SK-N-DZ (cell line): ENCODE measurements at places on chromosomes 7 and 10.

- DNase-seq, result no peak
These were observed 243.5 kb upstream of the ZNF32 start for GRCh38 chr10:43892062-43892770.

DNA sequence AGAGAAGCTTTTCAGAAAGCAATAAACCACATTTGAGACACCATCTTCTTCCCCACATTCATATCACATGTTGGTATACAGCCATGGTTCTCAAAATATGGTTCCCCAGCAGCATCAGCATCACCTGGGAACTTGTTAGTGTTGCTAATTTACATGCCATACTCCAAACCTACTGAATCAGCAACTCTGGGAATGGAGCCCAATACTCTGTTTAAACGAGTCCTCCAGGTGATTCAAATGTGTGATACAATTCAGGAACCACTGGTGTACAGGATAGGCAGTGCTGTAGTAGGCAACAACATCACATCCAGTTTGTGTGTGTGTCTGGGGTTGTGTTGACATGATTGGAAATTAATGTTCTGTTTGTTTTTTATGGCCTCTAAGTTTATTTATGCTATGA, 47.7 kb downstream of the ZNF277 start:
- DNase-seq, result no peak

- no peak for DNase-seq
These were observed 73.6 kb downstream of the OTUD1 start for GRCh38 chr10:23512355-23513058.

DNA sequence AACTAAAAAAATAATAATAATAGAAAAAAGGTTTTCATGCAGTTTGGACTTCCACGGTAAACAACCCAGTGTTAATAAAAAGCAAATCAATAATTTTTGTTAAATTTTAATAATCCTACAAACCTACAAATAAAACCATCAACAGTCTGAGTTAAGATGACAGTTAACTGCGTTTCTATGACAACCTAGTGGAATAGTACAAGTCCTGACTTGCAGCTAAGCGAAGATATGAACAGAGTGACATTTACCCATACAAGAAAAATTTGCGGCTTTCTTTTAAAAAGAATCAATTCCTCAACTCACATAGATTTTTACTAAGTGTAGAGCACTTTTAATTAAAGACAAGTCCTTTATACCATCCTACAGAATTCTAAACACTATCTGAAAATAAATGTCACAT, 35.6 kb downstream of the VPS41 start:
- no peak for DNase-seq

GRCh38 chr10:14593806-14594205, 180.9 kb downstream of the FAM107B start:
- no peak for DNase-seq

DNA sequence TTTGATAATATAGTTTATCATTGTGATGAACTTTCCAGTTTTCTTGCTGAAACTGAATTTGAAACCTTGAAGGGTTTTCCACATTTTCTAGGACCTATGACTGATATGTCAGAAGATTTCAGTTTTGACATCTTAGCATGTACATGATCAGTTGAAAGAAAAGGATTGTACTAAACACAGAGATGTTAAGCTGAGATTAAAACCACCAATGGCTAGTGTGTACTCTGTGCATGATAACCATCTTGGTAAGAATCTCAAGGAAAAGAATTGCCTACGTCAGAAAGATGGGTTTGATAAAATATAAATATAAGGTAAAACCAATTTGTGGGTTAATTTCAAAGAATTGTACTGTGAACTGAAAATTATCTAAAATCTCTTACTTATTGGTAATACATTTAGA, 776.4 kb downstream of the GATA3 start:
- DNase-seq, result no peak

DNA sequence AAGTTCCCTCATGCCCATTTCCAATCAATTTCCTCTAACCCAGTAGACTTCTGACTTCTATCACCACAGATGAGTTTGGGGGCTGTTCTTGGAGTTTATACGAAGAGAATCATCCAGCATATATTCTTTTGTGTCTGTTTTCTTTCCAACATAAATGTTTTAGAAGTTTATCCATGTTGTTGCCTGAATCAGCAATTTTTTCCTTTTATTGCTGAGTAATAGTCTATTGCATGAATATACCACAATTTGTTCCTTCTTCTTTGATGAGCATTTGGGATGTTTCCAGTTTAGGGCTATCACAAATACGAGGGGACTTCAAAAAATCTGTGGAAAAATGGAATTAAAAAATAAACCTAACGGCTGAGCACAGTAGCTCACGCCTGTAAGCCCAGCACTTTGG, 26.2 kb downstream of the COPG2 start:
- DNase-seq, result no peak

- no peak for DNase-seq
These were observed 83.4 kb upstream of the SEMA3E start for GRCh38 chr7:83732305-83732704.

- DNase-seq, result no peak
These were observed 11.3 kb downstream of the PLAU start for GRCh38 chr10:73922007-73922863.

DNA sequence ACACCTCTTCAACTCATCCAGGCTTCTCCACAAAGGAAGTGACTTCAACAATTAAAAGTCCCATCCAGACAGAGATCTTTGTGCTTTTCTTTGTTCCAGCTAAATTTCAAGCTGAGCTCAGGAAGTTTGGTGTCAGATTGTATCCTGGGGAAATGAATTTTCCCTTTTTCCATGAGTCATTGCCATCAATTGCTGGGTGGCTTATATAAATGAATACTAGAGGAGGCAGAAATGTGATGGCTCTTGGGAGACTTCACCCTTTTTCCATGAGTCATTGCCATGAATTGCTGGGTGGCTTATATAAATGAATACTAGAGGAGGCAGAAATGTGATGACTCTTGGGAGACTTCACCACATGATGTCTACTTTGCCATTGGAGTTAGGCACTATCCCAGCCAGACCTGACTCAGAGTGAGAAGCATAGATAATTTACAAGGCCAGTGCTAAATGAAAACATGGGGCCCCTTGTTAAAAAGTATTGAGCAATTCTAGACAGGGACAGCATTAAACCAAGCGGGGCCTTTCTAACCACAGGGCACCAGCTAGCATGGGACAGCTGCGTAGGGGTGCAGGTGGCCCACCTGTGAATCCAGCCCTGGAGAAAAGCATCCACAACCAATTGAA, 339.2 kb upstream of the PODXL start:
- no peak for DNase-seq

- DNase-seq, result no peak
These were observed 866 bp upstream of the SFMBT2 start for GRCh38 chr10:7411671-7412128.

- no peak for DNase-seq
These were observed 362.2 kb upstream of the SMIM30 start for GRCh38 chr7:113480537-113480936.

GRCh38 chr10:12758271-12758670, 243.2 kb downstream of the CCDC3 start:
- no peak for DNase-seq

GRCh38 chr10:35986756-35987502, 344.8 kb upstream of the FZD8 start:
- no peak for DNase-seq

GRCh38 chr10:24452030-24452429, 243.1 kb downstream of the KIAA1217 start:
- DNase-seq, result no peak

DNA sequence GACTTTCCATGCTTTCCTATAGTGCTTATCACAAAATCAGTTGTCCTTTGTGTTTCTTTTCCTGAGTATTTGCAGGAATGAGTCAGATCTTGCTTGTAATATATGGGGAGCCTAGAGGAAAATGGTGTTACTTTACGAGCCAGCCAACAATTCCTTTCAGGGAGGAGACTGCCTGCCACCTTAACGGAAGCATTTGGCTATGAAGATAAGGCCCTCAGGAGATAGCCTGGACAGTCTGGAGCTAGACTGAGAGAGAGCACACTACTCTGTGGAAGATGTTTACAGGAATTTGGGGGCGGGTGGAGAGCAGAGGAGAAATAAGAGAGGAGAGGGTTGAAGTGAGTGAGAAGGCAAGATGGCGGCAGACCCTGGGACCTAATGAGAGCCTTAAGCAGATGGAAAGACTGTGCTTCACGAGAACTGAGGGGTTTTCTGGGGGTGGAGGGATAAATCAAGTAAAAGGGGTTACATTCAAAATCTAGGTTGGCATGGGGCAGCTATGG, 126.3 kb downstream of the SNX10 start:
- no peak for DNase-seq

DNA sequence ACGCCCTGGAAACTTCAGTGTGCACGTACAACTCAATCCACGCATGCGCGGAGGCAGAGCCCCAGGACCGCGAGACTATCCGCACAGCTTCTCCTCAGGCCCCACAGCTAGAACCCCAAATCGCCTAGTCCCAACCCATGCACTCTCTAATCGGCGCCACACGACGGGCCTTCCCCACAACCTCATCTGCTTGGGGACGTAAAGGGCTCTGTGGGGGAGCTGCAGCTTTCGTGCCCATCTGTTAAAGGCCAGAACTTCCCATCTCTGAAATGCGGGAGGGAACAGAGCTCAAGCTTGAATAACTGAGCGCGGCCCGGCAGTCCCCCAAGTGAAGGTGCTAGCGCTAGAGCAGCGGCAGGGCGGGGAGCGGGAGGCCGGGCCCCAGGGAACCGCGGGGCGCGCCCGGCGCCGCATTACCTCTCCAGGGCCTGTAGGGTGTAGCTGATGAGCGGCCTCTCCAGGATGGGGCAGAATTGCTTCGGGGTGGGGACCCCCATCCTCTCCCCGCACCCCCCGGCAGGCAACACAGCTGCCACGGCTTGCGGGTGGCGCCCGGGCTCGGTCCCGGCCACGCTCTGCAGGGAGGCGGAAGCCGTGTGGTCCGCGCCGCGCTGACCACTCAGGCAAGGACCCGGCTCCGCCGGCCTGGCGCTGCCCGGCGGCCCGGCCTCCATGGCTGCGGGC, 547 bp downstream of the CRPPA start:
- peak; percentile 92 for DNase-seq

DNA sequence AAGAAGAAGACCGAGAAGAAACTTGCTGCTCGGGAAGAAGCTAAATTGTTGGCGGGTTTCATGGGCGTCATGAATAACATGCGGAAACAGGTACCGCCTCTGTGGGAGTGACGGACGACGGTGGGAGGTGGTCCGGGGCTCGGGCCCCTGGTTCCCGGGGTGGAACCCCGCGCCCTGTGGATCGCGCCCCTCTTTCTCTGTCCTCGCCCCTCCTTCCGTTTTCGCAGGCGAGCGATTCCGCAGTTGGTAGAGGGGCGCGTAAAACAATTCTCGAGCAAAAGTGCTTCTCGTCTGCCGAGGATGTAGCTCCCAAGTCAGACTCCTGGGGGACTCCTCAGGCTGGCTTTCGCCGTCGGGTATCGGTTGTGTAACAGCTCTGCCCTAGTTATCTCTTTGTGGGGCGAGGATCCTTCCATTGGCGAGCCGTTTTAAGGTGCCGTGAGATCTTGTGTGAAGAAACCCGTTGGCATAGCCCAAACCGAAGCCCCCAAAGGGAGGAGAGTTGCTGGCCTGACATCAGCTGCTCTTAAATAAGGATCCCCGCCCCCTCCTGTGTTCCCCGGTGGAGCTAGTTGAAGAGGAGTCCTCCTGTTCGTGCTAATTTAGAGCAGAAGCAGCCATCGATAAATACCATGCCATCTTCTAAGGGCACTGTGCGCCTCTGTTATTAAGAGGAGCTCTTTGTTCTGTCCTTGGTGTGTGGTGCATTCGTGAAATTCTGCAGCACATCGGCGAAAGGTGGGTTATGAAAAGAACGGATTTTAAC, 655 bp downstream of the KLHL7 start:
- peak; percentile 57 for DNase-seq

GRCh38 chr7:16711730-16712129, 41.8 kb upstream of the TSPAN13 start:
- no peak for DNase-seq

GRCh38 chr7:104156842-104157277, 51.0 kb downstream of the ORC5 start:
- DNase-seq, result peak; percentile 47

GRCh38 chr10:74977913-74978847, 133.3 kb upstream of the SAMD8 start:
- no peak for DNase-seq

- DNase-seq, result no peak
These were observed 10.0 kb upstream of the IFIT5 start for GRCh38 chr10:89404104-89405047.

- DNase-seq, result no peak
These were observed 4.0 kb upstream of the ADIRF start for GRCh38 chr10:86964061-86964846.

DNA sequence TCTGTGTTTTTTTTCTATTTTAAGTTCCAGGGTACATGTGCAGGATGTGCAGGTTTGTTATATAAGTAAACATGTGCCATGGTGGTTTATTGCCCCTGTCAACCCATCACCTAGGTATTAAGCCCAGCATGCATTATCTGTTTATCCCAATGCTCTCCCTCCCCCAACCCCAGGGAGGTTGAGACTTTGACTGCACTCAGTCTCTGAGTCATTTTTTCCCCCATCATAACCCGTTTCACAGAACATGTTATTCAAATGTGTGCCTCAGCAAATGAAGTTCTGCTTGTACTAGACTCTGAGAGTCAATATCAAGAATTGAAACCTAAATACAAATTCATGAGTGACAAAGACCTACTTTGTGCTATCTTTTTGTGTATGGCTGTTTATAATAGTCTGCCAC, 70.0 kb upstream of the CYP26C1 start:
- DNase-seq, result no peak

DNA sequence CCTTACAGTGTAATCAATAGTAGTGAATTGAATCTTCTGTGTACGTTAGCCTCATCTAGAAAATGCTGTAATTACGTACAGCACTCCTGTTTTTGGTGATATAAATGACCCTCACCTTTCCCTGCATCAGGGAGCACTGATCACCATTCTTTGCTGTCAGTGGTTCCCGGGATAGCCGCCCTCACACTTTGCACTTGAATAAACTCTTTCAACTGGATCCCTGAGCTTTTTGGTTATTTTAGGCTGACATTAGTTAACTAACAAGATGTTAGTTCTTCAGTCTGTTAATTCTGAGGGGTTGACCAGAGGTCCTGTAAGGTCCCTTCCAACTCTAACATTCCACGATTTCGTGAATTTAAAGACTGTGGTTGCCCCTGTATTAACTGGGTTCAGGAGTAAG, 23.4 kb upstream of the ZC3HAV1 start:
- DNase-seq, result no peak

GRCh38 chr7:133155146-133155545, 73.3 kb upstream of the CHCHD3 start:
- DNase-seq, result no peak

DNA sequence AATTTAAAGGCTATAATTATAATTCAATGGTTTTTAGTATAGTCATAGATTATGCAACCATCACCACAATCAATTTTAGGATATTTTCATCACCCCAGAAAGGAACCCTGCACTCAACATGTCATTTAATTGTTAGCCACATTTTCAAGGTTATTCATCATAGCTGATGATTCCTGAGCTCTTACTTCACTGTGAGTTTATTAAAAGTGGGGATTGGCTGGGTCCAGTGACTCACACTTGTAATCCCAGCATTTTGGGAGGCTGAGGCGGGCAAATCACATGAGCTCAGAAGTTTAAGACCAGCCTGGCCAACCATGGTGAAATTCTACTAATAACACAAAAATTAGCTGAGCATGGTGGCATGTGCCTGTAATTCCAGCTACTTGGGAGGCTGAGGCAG, 787 bp downstream of the CCL26 start:
- no peak for DNase-seq

- DNase-seq, result no peak
These were observed 106.8 kb downstream of the PAXIP1 start for GRCh38 chr7:154896076-154896475.

- no peak for DNase-seq
These were observed 637 bp downstream of the RPEL1 start for GRCh38 chr10:103246324-103246723.
